ENCODE measurements at places on chromosomes 7 and 10.

GRCh38 chr10:87782721-87783120, 35.3 kb downstream of the ATAD1 start:
- DNase-seq: no peak

DNA sequence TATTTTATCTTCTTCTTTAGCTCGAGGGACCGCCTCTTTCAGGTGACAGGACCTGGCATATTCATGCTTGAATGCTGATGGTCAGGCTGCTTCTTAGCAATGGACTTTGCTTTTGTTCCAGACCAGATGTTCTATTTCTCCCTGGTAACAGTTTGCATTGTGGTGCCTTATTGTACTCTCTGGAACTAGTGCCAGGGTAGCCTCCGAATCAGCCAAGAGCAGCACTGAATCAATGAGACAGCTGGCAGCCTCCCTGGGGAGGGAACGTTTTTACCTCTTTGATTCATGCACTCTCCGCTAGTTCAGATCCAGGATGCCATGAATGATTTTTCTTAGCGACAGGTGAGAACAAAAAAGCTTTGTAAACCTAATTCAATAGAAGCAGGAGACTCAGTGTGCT, 54.1 kb upstream of the NXPH1 start:
- DNase-seq: no peak

DNA sequence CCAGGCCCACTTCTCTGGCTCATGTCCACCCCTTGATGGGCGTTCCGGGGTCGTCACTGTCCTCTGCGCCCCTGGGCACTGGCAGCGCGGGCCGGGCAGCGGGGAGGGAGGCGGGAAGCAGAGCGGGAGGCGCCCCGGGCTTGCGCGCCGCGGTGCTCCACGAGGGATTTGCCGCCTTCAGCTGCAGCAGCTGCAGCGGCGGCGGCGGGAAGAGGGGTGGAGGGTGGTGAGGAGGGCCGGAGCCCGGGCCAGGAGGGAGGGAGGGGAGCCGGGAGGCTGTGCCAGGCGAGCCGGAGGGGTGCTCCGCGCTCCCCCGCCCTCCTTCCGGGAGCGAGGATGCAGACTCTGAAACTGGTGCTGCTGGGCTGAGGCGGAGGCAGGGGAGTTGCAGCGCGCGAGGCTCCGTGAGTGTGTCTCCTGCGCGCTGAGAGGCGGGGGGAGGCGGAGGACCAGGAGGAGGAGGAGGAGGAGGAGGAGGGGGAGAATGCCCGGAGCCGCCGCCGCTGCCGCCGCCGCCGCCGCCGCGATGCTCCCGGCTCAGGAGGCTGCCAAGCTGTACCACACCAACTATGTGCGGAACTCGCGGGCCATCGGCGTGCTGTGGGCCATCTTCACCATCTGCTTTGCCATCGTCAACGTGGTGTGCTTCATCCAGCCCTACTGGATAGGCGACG, at the start of gene LHFPL3:
LHFPL3 (plus strand) TSS at position 308 of the 674 bp plus-strand sequence.
- no peak for DNase-seq

DNA sequence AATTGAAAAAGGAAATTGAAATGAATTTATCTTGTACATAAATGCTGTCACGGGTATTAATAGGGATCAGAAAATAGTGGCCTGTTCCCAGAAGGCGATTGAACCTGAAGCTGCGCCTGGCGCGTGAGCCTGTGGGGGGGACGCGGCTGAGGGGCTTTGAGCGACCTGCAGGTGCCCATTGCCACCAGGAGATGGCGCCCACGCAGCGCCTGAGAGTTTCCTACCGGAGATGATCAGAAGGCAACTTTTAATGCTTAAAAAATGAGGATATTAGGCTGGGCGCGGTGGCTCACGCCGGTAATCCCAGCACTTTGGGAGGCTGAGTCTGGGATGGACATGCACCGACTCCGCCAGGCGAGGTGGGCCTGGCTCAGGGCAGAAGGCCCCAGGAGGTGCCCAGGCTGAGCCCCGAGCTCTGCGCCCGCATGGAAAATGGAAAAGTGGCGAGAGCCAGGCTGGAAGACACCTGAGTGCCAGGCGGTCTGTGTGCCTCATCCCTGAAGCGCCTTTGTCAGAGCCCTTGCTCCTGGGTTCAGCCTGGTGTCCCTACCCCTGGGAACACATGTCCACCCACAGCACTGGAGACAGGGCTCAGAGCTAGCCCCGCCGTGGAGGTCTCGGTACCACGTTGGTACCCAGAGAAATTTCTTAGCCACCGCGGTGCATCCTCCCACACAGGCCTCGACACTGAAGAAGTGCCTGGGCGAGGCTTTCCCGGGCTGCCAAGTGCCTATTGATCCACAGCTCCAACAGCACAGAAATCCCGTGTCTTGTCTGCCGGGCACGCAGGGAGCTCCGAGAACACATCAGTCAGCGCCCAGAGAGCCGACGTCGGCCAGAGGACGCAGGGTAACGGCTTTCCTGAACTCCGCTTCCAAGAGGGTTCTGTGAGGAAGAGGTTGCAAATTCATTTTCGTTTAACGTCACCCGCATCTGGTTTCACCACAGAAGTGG, 117.4 kb downstream of the INPP5A start:
- DNase-seq: peak; percentile 21

DNA sequence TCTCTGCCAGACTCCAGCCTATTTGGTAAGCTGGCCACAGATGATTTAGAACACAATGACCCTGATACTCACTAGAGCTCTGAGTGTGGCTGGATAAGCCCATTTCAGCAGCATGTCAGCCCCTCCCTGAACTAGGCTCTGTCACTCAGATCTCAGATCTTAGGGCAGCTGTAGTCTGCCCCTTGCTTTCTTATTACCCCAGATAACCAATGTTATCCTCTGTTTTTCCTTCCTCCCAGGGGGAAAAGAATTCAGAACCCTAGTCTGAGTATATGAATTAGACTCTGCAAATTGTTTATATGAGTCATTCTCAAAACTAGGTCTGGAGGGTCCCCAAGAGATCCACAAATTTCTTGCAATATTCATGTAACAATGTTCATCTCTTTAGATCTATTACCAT, 286.2 kb downstream of the KCNMA1 start:
- no peak for DNase-seq

DNA sequence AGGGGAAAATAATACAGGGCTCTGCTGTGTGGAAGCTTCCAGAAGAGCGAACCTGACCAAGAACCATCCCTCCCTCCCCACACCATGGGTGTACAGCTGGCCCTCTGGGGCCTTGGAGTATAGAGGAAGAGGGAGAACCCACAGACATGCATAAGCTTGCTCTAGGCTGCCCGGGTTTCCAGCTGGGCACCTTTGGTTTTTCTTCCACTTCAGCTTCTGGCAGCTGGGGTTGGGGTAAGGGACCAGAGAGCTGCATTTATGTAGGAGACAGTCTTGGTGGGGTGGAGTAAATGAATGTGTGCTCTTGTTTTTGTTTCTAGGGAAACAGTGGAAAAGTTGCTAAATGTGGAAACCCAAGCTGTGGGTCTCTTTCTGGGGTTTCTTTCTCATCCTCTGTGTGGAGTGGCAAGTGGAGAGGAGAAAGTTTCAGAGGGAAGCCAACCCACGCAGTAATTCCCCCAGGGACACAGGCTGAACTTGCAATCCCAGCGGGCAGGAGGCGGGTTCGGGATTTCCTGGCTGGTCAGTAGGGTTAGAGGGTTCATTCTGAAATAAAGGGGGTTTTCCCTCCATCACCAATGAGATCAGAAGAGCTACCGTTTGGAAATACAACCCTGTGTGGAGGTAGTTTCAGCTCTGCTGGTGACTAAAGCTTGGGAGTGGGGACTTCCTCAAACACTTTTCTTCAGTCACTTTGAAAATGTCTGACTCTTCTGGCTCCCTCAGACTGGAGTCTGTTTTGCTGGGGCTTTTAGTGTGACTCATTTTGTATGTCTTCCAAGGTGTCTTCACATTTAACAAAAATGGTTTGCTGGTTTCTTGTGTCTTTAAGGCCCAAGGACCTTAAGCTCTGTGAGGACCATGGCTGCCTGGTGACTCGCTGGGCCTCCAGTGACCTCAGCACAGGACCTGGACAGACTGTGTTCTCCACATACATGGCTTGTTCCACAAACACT, 22.2 kb upstream of the SRGN start:
- DNase-seq: no peak

All from stimulated activated CD8-positive, alpha-beta memory T cell treated with anti-CD3 and anti-CD28 coated beads, Interleukin-4, amount 100 ng/mL, for 4 hours (primary cell).